ENCODE measurements at places on chromosomes 4 and X. TPM values are rescaled to one million over a fixed set of nuclear protein-coding genes. Genes with fewer than 3 reads are reported as not detected.

- no peak for DNase-seq
Observed at GRCh38 chrX:35122756-35123155, 180.2 kb downstream of the FAM47B start.

- peak; percentile 1 for DNase-seq
Observed at GRCh38 chrX:11944501-11944900, 186.5 kb downstream of the MSL3 start.

- DNase-seq = no peak
Observed at GRCh38 chr4:164616961-164617360, 137.0 kb upstream of the SMIM31 start.

- DNase-seq = peak; percentile 49
Observed at GRCh38 chr4:83012200-83012686, 1.6 kb upstream of the LIN54 start.

GRCh38 chr4:152961014-152961772 lies 25.1 kb downstream of the FHDC1 start:
- no peak for DNase-seq

GRCh38 chrX:7987160-7988012 lies 60.2 kb upstream of the PNPLA4 start:
- DNase-seq = no peak

Gene SMIM9
- total RNA-seq = not detected

GRCh38 chr4:145626623-145626982 lies 7.4 kb downstream of the MMAA start:
- DNase-seq = no peak

DNA sequence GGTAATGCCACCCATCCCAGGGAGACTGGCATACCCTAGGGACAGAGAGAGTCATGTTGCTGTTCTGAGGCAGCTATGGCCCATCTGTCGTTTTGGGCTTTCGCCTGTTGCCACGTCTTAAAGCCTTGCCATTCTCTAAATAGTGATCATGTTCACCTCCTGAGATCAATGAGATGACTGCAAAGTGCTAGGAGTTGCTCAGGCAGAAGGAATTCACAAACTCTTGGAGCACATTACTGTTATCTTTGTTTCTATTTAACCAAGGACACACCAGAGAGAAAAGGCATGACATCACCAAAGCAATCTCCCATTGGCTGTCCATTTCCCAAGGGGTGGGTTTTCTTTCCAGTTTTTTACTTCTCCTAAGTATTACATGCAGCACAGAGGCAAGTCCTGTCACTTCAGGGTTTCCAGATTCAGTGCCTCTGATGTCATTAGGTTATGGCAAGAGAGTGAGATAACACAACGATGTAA lies 37.1 kb upstream of the SETD7 start:
- DNase-seq = no peak

DNA sequence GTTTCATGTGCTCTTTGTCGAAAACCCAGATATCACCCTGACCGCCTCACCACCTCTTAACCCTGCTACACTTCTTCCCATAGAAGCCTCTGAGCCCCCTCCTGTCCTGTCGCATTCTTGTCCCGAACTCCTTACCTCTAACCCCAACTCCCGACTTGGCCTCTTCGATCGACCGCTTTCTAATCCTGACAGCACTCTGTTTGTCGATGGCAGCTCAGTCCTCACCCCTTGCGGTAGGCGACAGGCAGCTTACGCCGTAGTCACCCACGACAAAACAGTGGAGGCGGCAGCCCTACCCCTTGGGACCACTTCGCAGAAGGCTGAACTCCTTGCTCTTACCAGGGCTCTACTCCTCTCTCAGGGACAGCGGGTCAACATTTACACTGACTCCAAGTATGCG lies 961.7 kb downstream of the RPA4 start:
- no peak for DNase-seq

Gene SAGE1
- total RNA-seq = not detected

Gene WDFY3
- 0.80 TPM for total RNA-seq

Gene MAGEA8
- total RNA-seq = not detected

GRCh38 chr4:177051473-177052060 lies 258.1 kb upstream of the NEIL3 start:
- no peak for DNase-seq

Gene HSD17B13
- not detected for total RNA-seq

Gene NMU
- total RNA-seq = 0.90 TPM

DNA sequence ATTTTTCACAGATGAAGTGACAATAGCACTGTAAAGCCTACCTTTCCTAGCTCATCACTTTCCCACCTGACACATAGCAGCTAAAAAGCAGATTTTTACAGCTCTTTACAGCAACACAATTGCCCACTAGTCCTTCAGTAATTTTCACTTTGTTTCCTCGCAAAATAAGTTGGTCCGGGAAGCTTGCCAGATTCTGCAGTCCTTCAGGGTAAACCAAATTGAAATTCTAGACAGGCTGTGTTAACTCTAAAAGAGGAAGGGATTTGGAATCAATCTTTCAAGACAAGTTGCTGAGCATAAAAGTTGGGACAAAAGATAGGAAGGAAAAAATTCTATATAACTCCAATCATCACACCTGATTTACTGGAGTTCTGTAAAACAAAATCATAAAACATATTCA lies 8.7 kb downstream of the C1QTNF7 start:
- no peak for DNase-seq

Gene SMIM10L2A
- 0.31 TPM for total RNA-seq

- no peak for DNase-seq
Observed at GRCh38 chrX:134676436-134676835, 18.2 kb upstream of the PLAC1 start.

- no peak for DNase-seq
Observed at GRCh38 chrX:122545778-122546177, 638.3 kb upstream of the GRIA3 start.

- no peak for DNase-seq
Observed at GRCh38 chrX:8319359-8319758, 145.3 kb upstream of the VCX3B start.

GRCh38 chr4:74999714-75000309 lies 66.9 kb downstream of the PARM1 start:
- no peak for DNase-seq

- DNase-seq = peak; percentile 22
Observed at GRCh38 chr4:142126890-142127497, 490.6 kb downstream of the IL15 start.

DNA sequence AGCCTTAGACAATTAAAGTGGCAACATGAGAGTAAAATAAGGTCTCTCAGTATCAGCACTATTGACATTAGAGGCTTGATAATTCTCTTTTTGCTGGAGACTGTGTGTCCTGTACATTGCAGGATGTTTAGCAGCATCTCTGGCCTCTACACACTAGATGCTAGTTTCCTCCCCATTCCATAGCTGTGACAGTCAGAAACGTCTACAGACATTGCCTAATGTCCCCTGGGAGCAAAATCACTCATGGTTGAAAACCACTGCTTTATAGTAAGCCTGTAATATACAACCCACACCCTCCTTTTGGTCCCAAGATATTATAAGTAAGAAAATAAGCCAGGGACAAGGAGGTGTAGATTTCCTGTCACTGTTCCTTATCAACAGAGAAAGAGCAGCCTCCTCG lies 166.0 kb downstream of the FRMPD4 start:
- no peak for DNase-seq

GRCh38 chrX:69237236-69237635 lies 72.0 kb upstream of the PJA1 start:
- no peak for DNase-seq

Gene XAGE1A
- not detected for total RNA-seq

Gene NXF2B
- not detected for total RNA-seq

DNA sequence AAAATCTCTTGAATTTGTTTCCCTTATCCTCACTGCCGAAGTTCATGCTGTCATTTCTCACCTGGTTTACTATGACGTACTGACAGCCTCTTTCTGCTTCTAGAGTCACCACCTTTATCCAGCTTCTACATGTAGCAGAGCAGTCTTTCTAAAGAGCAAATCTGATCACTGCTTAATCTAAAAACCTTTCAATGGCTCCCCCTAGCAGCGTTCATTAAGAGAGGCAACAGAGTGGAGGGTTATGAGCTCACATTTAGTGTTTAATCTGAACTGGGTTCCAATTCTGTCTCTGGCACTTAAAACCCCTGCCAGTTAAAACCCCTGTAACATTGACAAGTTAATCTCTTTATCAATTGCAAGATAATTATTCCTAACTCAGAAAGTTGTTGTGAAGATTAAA lies 4.4 kb downstream of the RBPJ start:
- DNase-seq = no peak

Gene GLUD2
- 0.21 TPM for total RNA-seq

GRCh38 chrX:54785901-54786300 lies 12.2 kb downstream of the ITIH6 start:
- DNase-seq = no peak
